ENCODE measurements at places on chromosomes 4 and X.
A peak's percentile ranks its signal among the peaks of the same experiment; 100 is the strongest.

- no peak for DNase-seq
Measured at GRCh38 chr4:151489462-151490203, 80.7 kb downstream of the FHIP1A start.

GRCh38 chr4:172480471-172480870 lies 667.3 kb downstream of the GALNTL6 start:
- no peak for DNase-seq

GRCh38 chrX:74419864-74420195 lies 1.5 kb upstream of the SLC16A2 start:
- DNase-seq: peak; percentile 13

DNA sequence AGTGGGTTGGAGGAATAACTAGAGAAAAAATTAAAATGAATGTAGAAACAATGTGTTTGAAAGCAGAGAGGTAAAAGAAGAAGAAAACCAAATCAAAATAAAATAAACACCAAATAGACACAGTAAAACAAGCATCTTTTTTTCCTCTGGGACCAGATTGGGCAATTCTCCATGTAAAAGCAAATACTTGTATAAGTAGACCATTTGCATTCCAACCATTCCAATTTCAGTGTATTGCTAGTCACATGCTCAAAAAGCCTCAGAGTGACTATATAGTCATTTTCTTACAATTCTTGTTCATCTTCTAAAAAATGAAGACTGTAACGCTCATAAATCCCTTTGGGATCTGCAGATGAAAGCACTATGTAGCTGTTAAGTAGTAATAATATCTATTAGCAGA lies 969.5 kb downstream of the PCDH18 start:
- no peak for DNase-seq

- no peak for DNase-seq
Measured at GRCh38 chr4:151668689-151669402, 92.0 kb downstream of the GATB start.

DNA sequence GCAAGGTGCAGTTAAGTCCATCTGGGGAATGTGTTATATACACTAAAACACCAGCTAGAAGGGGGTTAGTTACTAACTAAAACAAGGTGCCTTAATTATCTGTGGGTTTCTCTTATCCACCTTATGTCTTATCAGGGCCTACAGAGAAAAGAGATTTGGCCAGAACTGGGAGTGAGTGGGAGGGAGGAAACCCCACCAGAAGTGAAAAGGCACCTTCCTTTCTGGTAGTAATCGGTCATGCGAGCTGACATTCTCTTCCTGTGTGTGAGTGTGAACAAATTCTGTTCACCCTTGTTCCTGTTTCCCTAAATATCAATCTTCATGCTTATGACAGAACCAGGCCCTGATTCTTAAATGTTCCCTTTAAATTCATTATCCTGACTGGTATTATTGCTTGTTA lies 43.5 kb downstream of the SRPX2 start:
- no peak for DNase-seq

DNA sequence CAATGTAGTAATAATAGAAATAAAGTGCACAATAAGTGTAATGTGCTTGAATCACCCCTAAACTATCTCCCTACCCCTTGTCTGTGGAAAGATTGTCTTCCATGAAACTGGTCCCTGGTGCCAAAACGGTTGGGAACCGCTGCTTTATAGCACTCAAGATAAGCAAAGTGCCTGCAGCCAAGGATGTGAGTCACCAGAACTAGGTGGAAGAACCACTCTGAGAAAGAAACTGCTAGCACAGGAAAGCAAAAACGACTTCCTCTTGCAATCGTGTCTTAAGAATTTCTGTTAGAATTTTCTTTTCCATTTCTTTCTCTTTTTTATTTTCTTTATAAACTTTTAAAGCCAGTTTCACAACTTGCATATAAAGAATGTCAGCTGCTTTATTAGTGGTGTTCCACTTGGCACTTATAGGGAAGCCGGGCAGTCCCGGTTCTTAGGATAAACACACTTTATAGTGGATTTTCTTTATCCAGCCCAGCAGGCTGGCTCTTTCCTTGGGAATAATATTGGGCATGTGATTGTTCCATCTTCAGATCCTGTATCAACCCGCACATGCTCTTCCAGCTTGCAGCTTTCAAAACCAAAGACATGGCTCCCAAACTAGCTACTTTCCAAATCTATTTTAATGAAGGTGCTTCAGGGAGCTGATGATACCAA lies 32.3 kb upstream of the CXCL8 start:
- no peak for DNase-seq

- DNase-seq: no peak
Measured at GRCh38 chr4:119118397-119118796, 17.2 kb upstream of the MYOZ2 start.

DNA sequence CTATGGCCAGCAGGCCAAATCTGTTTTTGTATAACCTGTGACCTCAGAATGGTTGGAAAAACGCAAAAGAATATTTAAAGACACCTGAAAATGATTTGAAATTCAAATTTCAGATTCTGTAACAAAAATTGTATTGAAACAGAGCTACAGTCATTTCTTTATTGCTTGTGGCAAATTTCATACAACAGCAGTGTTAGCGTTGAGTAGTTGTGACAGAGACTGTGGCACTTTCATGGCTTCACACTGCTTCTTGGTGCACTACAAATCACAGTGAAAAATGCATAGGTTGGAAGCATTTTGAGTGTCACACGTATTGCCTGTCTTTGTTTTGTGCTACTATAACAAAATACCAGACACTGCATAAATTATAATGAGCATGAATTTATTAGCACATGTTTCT lies 12.2 kb upstream of the PARM1 start:
- no peak for DNase-seq

DNA sequence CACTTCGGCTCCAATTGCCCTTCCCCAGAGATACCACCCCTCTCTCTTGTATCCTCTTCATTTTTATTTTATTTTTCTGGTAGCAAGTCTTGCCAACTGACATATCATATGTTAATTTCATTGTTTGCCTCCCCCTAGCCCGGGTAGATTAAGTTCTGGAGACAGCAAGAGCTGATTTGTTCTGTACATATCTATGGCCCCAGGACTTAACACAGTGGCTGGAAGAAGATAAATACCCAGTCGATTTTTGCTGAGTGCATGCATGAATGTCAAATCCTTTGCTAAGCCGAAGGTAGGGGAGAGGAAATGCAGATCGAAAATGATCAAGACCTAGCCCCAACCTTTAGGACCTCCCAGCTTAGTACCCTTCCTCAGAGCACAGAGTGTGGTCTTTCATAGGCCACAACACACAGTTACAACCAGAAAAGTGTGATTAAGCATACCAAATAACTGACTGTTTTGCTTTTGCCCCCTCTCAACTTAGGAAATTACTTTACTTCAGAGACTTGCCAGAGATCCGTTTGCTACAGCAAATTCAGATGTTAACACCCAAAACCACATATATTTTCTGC lies 58.7 kb upstream of the KLF3 start:
- DNase-seq: no peak

DNA sequence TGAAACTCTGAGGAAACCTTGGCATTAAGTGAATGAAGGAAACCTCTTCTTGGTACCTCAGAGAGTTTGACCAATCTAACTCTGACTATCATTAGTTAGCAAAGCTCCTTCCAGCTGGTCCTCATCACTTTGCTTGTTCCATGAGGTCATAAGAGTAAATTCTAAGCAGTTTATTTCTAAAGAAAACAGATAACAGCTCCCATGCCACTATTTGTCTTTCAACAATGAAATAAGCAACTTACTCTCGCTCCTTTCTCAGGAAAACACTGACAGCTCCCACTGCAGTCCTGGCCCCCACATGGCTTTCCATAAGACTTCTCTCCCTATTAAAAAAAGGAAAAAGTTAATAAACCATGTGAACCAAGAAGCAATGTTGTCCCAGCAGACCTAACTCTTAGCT lies 127.7 kb downstream of the COL4A6 start:
- no peak for DNase-seq

GRCh38 chrX:132657876-132658275 lies 169.0 kb upstream of the MBNL3 start:
- no peak for DNase-seq

- no peak for DNase-seq
Measured at GRCh38 chr4:40750461-40751258, 905 bp downstream of the NSUN7 start.

DNA sequence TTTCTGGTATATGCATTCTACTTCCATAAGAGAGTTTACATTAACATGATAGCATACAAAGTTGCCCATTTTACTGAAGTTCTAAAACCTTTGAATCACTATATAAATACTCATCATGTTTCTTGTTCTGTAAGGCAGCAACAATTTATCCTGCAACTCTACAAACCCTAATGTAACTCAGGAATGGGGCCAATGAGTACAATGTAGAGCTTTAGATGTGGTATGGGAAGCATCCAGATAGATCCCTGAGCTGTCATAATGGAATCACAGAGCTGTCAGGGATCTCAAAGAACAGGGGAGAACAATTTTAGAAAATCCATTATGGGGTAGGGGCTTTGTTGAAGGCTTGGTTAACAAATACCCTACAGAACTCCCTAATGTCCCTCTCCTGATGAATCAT lies 88.5 kb downstream of the DCUN1D4 start:
- no peak for DNase-seq

- no peak for DNase-seq
Measured at GRCh38 chr4:80876810-80877209, 153.7 kb upstream of the BMP3 start.

DNA sequence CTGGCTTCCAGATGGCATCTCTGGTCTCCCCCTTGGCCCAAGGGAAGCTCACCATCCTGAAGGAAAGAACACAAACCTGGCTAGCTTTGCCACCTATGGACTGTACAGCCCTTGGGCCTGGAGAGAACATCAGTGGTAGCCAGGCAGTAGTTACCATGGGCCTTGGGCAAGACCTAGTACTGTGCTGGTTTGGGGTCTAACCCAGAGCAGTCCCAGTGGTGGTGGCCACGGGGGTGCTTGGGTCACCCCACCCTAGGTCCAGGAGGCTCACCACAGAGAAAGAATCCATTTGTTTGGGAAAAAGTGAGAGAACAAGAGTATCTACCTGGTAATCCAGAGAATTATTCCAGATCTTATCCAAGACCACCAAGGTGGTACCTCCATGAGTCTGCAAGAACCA lies 290.7 kb upstream of the PPP1R2C start:
- DNase-seq: no peak

- no peak for DNase-seq
Measured at GRCh38 chr4:12635629-12636028, 848.5 kb downstream of the RAB28 start.

DNA sequence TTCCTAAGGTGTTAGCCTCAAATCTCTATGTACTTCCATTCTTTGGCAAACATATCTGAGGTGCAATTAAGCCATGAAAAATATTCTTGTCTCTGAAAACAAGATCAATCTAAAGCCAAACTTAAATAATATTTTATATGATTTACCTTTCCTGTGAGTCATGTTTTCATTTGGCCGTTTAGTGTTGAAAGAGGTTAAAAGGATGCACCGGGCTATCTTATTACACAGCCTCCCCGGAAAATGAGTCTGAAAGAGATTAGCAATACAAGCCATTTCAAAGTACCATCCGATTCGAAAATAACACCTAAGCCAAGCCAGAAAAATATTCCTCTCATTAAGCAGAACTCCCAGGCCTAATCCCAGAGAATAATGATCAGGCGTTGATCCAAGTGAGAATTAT lies 161.5 kb upstream of the EPHA5 start:
- no peak for DNase-seq

DNA sequence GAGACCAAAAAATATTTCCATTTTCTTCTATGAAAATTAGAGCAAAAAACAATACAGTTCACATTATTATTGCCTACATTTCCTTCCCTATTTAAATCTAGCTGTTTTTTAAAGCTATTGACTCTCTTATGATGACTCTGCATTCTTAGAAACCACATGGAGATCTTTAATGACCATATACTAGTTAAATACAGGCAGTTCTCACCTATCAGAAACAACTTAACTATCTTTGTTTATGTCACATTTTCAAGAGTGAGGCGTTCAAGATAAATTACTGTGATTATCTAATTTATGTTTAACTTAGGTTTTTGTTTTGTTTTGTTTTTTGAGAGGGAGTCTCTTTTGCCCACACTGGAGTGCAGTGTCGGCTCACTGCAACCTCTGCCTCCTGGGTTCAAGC lies 3.0 kb downstream of the CISD2 start:
- DNase-seq: no peak

DNA sequence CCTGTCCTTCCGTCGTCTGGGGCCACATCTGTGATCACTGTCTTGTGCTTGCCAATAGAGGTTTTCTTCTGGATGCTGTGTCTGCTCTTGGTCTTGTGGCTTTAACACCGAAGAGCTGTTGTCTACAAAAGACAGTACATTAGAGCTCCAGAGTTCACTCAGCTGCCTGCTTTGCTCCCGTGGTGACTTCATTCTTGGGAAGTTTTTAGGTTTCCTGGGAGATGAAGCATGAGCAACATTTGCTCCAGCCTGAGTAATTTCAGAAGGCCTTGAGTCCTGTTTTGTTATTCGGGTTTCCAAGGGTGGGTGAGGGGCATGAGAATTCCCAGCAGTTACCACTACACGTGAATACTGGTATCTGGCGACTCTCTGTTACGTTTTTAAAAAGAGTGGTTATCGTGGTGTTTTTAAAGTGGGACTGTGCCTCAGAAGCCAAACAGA lies 189.2 kb downstream of the SHROOM3 start:
- no peak for DNase-seq

GRCh38 chr4:74440356-74440755 lies 4.6 kb upstream of the AREG start:
- DNase-seq: no peak

GRCh38 chrX:134032441-134032840 lies 47.0 kb upstream of the GPC3 start:
- DNase-seq: no peak

DNA sequence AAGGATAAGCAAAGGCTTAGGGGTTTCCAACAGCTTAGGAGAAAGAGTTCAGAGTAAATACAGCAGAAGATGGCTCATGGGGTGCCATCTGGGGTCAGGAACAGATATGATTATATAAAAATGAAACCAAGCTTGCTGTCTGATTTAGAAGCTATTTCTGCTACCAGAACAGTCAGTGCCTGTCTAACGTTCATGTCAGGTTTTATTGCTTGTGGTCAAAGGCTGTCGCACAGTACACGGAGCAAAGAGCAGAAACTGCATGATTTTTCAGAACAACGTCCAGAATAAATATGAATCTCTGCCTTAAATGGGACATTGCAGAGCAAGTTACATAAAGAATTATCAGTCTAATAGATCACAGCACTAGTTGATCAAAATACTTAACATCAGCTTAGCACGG lies 17.4 kb downstream of the CETN2 start:
- DNase-seq: no peak

- DNase-seq: no peak
Measured at GRCh38 chrX:97844161-97844560, 960.5 kb downstream of the RPA4 start.

DNA sequence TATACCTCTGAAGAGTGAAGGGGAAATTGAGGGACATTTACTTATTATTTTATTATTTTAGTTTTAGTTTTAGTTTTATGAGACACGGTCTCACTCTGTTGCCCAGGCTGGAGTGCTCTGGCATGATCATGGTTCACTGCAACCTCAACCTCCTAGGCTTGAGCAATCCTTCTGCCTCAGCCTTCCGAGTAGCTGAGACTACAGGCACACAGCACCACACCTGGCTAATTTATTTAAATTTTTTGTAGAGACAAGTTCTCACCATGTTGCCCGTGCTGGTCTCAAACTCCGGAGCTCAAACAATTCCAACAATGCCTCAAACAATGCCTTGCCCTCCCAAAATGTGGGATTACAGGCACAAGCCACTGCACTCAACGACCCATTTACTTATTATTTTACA lies 68.4 kb upstream of the BMP2K start:
- DNase-seq: no peak

All from activated naive CD4-positive, alpha-beta T cell treated with anti-CD3 and anti-CD28 coated beads, Interleukin-2, amount 50 U/mL, for 16 hours (primary cell).